ENCODE measurements at places on chromosomes 1 and 21. TPM values are rescaled to one million over a fixed set of nuclear protein-coding genes. Genes with fewer than 3 reads are reported as not detected.
A peak's percentile ranks its signal among the peaks of the same experiment; 100 is the strongest.

- no peak for DNase-seq
These were observed 215.7 kb downstream of the DSCAM start for GRCh38 chr21:40631211-40631610.

- DNase-seq: no peak
These were observed 2.0 kb downstream of the MAPKAPK2 start for GRCh38 chr1:206686478-206687249.

DNA sequence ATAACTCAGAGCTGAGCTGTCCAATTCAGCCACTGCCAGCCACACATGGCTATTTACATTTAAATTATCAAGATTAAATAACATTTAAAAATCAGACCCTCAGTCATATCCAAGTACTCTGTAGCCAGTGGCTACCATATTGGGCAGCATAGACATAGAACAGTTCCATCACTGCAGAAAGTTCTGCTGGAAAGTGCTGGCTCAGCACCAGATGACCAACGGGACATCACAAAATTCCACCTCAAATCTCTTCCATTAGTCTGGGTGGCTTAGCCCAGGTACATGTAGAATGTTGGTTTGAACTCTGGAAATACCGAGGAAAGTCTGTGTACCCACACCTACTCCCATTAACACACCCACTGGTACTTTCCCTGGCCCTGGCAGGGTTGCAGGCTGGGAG is 129.3 kb downstream of the ZSCAN20 start:
- no peak for DNase-seq

- no peak for DNase-seq
These were observed 204.4 kb downstream of the PLA2G4A start for GRCh38 chr1:187032982-187033692.

DNA sequence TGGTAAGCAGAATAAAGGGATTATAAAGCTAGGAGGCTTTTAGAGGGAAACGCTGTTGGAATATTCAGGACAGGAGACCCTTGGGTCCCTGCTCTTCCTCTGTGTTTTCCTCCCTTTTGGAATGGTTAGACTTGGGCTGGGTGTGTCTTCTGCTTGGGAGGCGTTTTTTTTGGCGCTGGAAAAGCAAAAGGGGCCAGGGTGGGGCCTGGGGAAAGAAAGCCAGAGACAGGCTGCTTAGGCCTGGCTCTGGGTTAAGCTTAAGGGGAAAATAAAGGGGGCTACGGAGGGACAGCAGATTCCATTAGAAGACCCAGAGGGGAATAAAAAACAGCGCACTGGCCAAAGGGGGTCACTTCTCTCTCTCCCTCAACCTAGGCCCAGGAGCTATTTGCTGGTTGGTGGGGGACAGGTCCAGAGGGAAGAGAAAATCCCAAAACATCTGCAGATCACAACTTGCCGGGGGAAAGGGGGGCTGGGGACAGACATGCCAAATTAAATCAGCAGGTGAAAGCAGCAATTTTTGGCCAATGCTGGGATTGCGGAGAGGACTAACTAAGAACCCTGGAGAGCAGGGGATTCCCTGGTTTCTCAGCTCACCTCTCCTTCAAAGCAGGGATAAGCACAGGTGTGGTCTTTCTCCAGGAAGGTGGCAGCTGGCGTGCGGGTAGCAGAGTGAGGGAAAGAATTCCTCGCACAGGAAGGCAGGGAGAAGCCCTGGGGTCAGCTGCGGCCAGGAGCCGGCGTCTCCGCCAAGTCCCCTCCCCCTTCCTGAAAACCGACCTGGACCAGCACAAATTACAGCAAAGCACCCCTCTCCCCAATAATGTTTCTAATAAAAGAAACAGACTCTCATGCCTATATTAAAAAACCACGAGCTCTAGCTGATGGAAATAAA is 82.2 kb upstream of the AK4 start:
- DNase-seq: no peak

DNA sequence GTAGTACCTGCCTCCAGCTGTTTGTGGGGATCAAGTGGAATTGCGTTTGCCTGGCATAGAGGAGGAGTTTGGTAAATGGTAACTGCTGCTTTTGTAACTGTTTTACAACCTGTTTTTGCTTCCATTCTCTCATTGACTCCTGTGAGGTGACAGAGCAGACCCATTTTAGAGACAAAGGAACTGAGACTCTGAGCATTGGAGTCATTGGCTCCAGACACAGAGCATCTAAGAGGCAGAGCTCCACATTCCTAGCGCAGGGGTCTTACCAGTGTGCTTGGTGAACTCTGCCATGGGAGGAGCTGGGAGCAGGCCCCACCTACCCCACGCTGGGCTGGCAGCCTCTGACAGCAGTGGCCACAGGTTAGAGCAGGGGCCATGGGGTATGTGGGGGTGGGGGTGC is 2.4 kb downstream of the LDLRAP1 start:
- DNase-seq: no peak

DNA sequence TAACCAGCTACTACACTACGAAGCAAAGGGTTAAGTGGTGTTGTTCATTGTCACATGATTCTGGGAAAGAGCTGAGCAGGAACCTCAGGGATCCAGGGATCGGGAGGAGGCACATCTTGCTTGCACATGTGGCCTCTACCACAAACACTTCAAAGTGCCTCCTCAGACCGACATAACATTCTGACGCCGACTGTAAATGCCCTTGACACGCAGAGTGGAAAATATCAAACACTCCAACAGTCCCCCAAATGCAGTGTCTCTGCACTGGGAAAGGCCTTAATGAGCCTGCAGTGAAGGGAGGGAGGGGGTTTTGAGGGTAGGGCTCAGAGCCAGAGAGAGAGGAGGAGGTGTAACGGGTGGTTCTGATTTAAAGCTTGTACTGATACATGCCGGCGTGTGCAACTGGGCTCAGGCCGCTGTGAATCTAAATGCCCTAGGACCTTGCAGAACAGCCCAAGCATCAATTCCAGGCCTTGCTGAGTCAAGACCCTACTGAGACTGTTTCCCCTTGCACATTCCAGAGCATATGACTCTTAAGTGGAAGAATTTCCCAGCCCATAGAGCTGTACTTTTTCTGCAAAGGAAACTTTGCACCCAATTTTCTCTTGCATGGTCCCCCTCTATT is 163.7 kb downstream of the NTMT2 start:
- peak; percentile 8 for DNase-seq

GRCh38 chr21:38114717-38115333 is 142.0 kb upstream of the KCNJ15 start:
- no peak for DNase-seq

GRCh38 chr21:27505516-27505915 is 538.6 kb upstream of the ADAMTS5 start:
- DNase-seq: no peak

- no peak for DNase-seq
These were observed 18.8 kb downstream of the CEP350 start for GRCh38 chr1:179973198-179974110.

GRCh38 chr1:160130939-160131338 is 15.4 kb downstream of the ATP1A2 start:
- DNase-seq: no peak

GRCh38 chr1:41902664-41903063 is 16.1 kb downstream of the HIVEP3 start:
- DNase-seq: no peak

- no peak for DNase-seq
These were observed 161.3 kb downstream of the TSEN15 start for GRCh38 chr1:184212649-184213314.

- no peak for DNase-seq
These were observed 404.8 kb downstream of the DUSP10 start for GRCh38 chr1:221337106-221337505.

DNA sequence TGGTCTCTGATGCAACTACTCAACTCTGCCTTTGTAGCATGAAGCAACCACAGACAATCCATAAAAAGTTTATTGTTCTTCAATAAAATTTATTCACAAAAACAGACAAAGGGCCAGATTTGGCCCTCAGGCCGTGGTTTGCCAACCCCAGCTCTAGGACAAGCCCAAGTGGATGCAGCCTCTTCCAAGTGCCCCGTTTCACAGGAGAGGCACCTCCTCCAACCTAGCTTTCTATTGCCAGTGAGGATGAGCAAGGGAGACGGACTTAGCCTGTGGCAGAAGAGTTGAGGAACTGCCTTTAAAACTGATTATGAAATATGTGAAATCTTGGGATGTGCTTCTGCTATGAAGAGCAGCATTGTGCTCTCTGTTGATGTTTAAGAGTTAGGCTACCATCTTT is 105.4 kb downstream of the PSMG1 start:
- no peak for DNase-seq

DNA sequence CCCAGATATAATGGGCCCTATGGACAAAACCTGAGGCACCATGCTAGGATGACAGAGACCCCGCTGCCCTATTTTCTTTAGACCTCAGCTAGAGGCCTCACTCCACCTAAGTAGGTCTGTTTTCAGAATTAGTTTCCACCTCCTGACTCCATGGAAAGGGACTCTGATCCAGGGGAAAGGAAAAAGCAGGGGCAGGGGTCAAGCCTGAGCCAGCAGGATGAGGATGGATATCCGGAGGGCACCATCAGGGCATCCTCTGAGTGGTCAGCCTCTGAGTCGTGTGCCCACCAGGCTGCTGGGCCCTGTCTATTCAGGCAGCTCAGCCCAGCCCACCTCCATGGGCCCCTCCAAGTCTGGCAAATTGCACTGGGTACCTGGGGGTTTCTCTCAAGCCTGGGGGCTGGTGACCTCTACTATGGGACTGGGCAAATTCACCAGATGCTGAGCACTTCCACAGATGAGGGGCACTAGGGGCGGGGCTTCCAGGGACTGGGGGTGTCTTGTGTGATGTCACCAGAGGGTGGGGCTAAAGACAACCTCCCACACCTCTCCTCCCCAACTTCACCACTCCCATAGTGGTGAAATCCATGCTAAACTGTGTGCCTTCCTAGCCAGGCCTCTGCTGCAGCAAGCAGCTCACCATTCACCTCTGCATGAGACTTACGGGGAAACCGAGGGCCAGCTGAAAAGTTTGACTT is 5.5 kb downstream of the PAQR7 start:
- no peak for DNase-seq

DNA sequence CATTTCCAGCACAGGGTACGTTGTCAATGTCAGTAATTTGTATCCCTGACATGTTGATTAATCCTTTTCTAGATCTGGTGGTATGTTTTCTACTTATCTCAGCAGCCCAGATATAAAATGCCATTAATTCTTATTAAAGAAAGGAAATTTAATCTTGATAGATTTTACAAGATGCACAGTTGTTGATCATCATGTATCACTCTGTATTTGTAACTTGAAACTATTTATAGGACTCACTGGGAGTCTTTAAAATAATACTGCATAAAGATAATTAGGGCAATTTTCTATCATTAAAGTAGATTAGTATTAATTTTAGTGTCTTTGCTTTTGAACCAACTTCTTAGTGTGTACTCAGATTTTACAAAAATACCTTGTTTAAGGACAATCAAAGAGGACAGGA is 84.9 kb downstream of the GREM2 start:
- DNase-seq: no peak

SF3B4 gene
- 15.4 TPM for total RNA-seq

SMCP gene
- total RNA-seq: not detected

LRRC39 gene
- total RNA-seq: 2.4 TPM

CYP2J2 gene
- total RNA-seq: not detected

FCRLB gene
- total RNA-seq: not detected

CLCA4 gene
- total RNA-seq: not detected

AGMAT gene
- 0.21 TPM for total RNA-seq

TSACC gene
- total RNA-seq: not detected

CDK18 gene
- 35.2 TPM for total RNA-seq

AMY1A gene
- not detected for total RNA-seq

HLX gene
- 11.0 TPM for total RNA-seq
